ENCODE measurements at places on chromosomes 2 and 18.

- DNase-seq = no peak
Observed at GRCh38 chr18:48850822-48851598, 99.8 kb downstream of the SMAD7 start.

GRCh38 chr2:20370191-20370590 is 19.5 kb upstream of the PUM2 start:
- DNase-seq = no peak

DNA sequence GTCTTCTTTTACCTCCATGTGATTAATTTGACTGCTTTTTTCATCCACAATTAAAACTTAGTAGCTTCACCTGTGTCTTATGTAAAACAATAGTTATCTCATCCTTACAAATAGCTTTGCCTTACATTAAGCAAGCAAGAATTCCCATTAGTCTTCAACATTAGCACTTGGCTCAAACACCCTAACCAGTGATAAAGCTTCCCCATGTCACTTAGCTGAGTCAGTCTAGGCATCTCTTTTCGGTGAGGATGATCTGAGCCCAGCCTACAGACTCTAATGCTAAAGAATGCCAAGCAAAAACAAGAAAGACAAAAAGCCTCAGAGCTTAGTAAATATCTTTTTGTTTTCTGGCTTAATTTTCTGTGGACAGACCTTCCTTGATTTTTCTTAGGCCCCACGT is 26.1 kb downstream of the GAD1 start:
- DNase-seq = no peak

DNA sequence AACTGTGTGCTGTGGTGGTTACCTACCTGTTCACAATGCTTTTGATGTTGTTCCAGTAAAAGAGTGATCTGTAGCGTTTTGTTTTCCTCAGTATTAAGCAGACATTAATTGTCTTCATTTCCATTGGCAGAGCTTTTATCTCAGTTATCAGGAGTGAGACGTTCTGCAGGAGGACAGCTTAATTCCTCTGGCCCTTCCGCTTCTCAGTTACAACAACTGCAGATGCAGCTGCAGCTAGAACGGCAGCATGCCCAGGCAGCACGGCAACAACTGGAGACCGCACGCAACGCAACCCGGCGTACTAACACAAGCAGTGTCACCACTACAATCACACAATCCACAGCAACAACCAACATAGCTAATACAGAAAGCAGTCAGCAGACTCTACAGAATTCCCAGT is 78.3 kb downstream of the KCMF1 start:
- DNase-seq = no peak

- DNase-seq = no peak
Observed at GRCh38 chr2:105449076-105449475, 50.2 kb upstream of the FHL2 start.

DNA sequence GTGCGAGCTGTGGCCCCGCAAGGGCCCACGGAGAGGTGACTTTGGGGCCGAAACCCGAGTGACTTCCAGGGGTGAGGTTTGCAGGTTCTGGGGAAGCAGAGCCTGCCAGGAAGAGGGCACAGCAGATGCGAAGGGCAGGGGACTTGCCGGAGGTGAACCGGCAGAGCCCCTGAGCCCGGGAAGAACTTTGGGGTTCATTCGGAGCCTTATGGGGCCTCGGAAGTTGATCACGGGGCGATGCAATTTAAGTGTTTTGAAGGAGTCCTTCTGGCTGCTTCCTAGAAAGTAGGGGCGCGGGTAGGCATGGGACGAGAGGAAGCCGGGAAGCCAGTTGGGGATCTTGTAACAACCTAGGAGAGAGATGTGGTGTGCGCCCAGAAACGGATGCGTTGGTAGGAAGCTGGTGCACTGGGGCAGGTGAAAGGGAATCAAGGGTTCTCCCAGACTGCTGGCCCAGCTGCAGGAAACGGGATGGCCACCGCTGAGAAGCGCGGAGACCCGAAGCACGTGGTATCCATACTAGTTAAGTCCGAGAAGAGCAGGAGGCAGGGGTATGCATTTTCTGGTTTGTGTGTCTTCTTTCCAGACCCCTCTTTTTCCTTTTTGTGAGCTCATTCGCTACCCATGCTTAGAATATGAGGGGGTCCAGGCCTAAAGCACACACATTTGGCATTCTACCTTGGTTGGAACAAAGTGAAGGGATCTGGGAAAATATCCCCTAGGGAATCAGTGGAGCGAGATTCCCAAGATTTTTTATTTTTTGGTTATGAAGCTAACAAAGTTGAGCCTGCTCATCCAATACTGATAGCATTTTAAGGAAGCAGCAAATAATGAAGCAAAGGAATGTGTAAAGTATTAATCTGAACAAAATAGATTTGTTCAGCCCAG is 758 bp downstream of the SCLY start:
- DNase-seq = no peak

GRCh38 chr18:8821083-8821465 is 115.7 kb downstream of the MTCL1 start:
- no peak for DNase-seq

- no peak for DNase-seq
Observed at GRCh38 chr2:96115631-96116423, 544 bp downstream of the ADRA2B start.

- no peak for DNase-seq
Observed at GRCh38 chr2:136054856-136055255, 63.1 kb downstream of the CXCR4 start.

Data from stimulated activated CD8-positive, alpha-beta memory T cell treated with anti-CD3 and anti-CD28 coated beads, Interleukin-4, amount 100 ng/mL, for 4 hours (primary cell).